ENCODE measurements at places on chromosomes 2 and 18.

- DNase-seq = no peak
Measured at GRCh38 chr2:127050803-127051115, 56.2 kb downstream of the BIN1 start.

- peak; percentile 62 for DNase-seq
Measured at GRCh38 chr2:19435815-19436214, 77.4 kb upstream of the OSR1 start.

- DNase-seq = no peak
Measured at GRCh38 chr18:801137-801536, 10.9 kb downstream of the YES1 start.

DNA sequence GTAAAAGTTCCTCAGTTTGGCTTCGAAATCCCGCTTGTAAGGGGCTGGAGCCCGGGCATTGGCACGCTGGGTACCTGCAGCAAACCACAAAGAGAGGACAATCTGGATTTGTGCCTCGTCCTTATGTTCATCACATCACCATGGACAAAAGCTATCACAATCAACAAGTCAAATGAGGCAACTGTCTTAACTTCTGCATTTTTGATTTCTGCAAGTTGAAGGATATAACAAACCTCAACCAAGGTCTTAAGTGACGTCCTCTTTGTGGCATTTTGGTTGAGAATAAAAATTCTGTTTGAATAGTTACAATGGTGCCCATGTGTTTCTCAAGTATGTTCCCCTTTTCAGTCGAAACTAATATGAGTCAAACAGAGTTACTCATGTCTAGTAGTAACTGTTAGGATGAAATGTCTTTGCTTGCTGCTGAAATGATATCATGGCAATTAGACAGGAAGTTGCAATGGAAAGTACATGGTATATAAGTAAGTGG, 70.8 kb upstream of the STK17B start:
- peak; percentile 61 for DNase-seq

- DNase-seq = no peak
Measured at GRCh38 chr2:43605851-43606250, 10.0 kb upstream of the THADA start.

DNA sequence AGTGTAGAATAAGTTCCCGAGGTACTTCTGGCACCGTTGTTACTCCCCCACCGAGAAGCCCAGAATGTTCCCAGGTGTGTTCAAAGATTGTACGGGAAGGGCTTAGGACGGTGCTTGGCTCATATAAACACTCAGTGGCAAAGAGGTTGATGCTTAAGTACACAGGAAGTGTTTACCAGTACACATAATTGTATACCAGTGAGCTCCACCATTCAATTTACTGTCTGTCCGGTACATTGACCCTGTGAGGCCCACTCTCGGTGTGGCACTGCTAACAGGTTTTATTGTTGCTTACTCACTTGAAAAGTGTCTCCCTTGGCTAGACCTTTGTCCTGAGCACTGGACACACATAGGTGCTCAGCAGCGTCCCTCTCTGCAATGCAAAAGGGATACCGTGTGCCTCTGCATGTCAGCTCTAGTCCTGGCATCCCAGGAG, 191.0 kb downstream of the NEDD4L start:
- DNase-seq = no peak
